Stimulated activated CD4-positive, alpha-beta T cell treated with anti-CD3 and anti-CD28 coated beads, Interleukin-1b, Interleukin-23, amount 100 ng/mL, for 1 hour (primary cell): ENCODE measurements at places on chromosomes 1 and 21.

- no peak for DNase-seq
Measured at GRCh38 chr1:200780545-200781369, 42.1 kb downstream of the CAMSAP2 start.

DNA sequence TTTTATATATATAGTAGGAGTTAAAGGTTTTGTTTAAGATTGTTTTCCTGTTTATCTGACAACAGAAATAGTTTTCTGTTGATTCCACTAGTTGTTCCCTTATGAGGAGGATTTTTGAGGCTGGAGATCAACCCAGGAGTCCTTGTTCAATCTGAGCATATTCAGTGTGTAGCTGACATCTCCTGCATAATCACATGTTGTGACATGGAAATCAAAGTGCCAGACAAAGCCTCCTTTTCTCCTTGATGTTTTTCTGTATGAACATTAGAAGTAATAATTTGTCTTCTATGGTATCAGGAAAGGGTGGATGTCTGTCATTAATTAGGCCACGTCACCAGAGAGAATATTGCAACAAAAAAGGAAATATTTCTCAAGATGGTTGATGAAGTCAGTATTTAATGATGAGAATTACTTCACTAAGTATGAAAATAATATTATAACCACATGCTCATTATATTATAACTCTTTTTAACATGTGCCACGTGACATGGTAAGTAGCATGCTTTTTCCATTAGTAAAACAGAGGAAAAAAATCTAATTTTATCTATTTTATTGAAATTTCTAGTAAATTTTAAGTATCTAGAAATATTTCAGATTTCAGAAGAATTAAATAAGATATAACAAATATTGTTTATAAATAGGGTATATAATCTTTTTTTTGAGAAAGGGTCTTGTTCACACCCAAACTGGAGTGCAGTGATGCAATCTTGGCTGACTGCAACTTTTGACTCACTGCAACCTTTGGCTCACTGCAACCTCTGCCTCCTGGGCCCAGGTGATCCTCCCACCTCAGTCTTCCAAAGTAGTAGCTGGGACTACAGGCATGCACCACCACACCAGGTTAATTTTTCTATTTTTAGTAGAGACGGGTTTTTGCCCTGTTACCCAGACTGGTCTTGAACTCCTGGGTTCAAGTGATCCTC is 223.5 kb downstream of the HMCN1 start:
- no peak for DNase-seq

DNA sequence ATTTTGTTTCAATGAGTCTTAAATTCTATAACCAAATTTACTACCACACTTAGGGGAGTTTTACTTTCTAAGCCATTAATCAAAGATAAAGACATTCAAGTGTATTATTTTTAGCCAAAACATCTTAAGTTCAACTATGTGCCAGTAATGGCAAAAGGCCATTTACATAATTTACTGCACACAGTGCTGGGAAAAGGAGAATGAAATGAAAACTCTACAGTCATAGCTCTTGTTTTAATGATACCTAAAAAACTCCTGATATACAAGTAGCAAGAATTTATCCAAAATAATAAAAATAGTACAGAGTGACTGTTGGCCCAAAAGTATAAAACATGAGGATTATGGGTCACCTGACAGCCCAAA is 42.4 kb upstream of the C1orf198 start:
- DNase-seq, result no peak

DNA sequence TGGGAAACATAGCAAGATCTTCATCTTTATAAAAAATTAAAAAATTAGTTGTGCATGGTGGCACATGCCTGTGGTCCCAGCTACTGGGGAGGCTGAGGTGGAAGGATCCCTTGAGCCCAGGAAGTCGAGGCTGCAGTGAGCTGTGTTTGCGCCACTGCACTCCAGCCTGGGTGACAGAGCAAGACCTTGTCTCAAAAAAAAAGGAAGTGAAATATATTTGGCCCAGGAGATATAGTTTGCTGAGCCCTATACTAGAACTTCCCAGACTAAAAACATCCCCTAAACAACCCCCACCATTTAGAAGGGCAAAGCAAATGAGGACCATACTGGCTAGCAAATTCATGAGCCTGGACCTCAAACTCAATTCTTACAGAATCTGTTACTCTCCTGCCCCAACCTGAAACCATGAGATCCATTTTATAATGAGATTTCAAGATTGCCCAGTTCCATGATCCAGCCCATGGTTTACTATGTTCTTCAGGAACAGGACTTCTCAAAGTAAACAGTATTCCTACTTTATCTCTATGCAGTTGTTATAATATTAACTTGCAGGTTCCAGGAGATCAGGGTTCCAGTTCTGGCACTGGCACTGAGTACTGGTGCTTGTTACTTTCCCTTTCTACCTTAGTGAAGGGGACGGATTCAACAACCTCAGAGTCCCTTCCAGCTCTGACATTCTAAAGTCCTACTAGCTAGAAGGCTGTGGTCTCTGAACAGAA is 48.9 kb upstream of the TADA1 start:
- no peak for DNase-seq

DNA sequence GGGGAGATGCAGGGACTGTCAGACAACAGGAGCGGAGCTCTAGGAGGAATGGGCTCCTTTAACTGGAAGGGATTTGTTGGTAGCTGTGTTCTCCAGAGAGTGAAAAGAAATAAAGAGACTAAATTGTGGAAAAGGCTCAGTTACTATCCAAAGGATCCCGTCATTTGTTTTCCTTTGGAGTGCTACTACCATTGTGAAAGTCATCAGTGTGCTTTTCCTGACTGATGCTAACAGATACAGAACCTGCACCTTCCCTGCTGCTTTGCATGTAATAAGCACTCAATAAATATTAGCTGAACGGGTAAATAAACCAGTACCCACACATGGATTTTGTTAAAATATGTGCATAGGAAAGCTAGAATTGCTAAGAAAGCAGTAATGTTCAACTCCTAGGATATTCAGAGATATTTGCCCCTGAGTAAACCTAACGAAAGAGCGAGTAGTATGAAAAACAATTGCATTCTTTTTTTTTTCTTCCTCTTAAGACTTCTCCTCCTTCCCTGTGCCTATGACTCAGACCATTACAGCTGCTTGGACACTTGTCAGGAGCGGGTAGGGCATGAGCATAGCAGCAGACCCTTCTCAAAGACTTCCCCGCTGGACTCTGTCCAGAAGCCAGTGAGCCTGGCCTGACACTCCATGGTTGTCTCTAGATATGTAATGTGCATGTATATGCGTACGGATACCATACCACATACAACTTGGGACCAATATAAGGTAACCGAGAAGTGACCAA is 41.7 kb downstream of the PTGFRN start:
- no peak for DNase-seq
